Activated CD4-positive, alpha-beta T cell treated with anti-CD3 and anti-CD28 coated beads, Interleukin-2, amount 10 ng/mL, durations not matched to agents 7 days and 5 days (primary cell): ENCODE measurements at places on chromosomes 5 and 9.

DNA sequence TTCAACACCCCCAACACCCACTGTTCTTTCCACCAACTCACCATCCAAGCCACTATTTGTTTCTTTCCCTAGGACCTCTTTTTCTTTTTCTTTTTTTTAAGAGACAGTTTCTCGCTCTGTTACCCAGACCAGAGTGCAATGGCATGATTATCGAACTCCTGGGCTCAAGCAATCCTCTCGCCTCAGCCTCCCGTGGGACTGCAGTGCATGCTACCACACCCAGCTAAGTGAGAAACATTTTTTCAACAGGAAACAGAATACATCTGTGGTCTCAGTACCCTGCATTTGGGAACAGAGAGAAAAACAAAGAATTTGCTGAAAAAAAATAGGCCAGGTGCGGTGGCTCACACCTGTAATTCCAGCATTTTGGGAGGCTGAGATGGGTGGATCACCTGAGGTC, 24.6 kb downstream of the B4GALT1 start:
- no peak for DNase-seq

GRCh38 chr5:131475541-131475941, 159.5 kb downstream of the RAPGEF6 start:
- no peak for DNase-seq

DNA sequence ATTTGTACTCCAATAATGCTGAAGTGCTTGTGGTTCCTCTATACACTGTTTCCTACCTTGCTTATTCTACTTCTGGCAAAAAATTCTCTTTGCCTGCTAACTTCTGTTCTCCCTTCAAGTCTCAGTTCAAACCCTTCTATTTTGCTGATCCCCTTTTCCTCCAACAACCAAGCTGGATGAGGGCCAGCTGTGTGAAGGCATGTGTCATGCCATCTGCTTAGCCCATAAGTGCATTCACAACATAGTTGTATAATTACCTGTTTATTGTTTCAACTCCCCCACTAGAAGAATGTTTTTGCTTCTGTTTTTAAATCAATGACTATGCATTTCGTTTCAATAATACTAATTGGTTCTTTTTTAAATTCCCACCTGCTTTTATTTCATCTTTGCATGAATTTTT, 1951.4 kb upstream of the WWC1 start:
- no peak for DNase-seq

DNA sequence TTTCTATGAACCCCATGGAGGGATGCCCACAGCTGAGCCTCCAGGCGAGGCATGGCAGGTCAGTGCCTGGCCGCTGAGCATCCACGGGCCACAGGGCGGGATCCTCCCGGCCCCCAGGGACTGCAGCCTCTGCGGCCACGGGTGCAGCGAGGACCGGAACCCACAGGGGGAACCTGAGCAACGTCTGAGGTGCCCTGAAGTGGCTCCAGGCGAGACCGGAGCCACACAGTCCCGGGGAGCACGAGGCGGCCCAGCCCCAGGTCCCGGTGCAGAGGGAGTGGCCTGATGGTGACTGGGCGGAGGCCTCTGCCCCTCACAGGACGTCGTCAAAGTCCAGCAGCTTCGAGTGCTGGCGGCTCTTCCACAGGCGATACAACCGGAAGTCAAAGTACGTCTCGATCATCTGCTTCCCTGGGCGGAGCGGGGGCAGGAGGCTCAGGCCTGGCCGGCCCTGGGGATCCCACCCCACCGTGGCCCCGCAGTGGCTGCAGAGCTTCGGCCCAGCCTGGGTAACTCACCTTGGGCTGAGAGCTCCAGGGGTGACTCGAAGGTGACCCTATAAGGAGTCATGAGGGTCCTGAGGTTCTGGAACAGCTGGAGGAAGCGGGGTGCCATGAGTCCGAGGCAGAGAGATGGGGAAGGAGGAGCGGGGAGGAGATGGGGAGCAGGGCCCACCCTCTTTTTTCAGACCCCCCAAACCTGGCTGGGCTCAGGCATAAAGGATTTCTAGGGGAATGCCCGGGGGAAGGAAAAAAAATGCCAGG, 8.1 kb upstream of the ENTPD8 start:
- DNase-seq, result no peak

GRCh38 chr5:139924294-139925215, 118.5 kb downstream of the NRG2 start:
- no peak for DNase-seq

GRCh38 chr9:11328326-11328725, 715.5 kb upstream of the PTPRD start:
- DNase-seq, result no peak

DNA sequence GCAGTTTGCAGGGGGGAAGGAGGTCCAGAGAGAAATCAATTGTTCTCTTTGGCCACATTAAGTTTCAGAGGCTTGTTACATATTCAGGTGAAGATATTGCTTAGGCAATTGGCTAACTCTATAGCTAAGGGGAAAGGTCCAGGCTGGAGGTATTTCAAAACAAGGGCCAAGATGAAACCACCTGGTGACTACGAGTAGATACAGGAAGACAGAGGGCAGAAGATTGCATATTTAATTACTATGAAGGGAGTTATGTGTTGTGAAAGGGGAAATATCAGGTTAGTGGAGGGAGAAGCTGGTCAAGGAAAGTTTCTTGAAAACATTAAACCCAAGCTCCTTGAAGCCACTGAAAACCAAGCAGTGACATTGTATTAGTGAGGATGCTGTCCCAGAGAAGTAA, 1.9 kb upstream of the RAD23B start:
- DNase-seq, result no peak

GRCh38 chr9:129498451-129499384, 122.2 kb downstream of the C9orf50 start:
- no peak for DNase-seq

GRCh38 chr9:99823681-99824377, 2.1 kb downstream of the NR4A3 start:
- peak; percentile 36 for DNase-seq

DNA sequence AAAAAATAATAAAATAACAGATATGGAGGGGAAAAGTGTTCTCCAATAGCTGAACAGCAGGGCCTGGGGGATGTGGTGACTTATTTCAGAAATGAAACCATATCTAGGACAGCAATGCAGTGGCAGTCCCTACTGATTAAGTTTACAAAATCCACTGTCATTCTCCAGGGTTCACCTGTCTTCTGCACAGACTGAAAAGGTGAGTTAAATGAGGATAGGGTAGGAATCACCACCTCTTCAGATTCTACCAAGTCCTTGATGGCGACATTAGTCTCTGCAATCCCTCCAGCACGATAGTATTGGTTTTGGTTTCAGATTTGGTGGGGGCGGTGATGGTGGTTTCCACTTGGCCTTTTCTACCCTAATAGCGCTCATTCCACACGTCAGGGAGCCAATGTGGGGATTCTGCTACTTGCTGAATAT, 32.3 kb upstream of the NPM1 start:
- peak; percentile 12 for DNase-seq

DNA sequence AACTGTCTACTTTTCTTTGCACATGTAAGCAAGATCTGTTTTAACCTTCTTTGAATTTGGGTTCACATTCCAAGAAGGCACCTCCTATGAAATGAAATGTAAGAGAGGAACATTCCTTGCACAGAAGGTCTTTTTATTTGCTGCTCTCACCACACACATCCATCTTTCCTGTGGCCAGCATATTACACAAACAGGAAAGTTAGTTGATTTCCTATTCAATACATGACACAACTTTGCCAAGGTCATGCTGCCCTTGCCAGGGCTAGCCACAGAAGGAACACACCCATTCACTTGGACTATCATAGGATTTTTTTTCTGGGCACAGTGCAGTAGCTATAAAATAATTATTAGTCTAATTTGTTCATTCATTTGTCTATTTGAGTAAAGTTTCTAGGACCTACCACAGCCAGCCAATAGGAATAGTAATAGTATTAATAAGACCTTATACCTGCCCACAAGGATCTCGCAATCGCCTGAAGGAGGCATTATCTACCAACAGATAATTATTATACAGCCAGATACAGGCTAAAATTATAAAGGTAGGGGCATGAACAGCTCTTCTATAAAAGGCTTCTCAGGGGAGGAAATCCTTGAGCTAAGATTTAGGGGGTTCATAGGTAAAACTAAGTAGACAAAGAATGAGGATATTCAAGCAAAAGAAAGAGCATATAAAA, 78.1 kb upstream of the NREP start:
- DNase-seq, result no peak

DNA sequence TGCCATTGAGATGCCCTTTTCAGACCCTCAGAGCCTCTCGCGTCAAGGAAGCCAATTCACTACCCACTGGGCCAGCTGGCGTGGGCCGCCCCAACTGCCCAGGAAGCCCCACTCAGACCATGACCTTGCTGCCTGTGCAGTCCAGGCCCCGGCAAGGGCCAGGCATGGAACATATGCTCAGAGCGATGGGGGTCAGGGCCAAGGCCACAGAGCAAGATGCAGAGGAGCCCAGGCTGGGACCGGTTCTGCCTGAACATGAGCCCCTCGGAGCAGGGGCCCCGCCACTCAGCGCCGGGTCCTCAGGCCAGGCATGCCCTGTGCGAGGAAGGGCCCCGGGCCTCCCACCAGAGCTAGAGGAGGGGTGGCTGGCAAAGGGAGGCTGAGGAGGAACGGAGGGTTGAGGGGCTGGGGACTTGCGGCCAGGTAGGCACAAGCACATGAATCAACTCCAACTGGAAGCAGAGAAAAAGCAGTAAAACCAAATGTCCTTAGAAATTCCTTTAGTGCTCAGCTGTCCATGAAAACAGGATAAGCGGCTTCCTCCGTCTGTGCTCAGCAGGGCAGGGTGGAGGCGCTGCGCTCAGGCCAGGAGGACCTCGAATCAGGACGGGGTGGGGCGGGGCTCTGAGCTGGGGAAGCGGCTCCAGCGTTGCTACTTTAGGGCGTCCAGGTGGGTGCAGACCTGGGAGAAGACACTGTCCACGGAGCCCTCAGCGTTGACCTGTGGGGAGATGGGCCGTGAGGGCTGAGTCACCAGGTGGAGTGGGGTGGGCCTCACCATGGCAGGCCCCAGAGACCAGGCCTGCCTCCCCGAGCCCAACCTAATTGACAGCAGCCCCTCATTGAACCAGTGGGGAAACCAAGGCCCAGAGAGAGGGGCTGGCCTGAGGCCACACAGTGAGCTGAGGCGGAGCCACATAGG, 9.9 kb downstream of the AK1 start:
- DNase-seq, result no peak

- no peak for DNase-seq
These were observed 554.5 kb upstream of the WWC1 start for GRCh38 chr5:167736992-167737391.

GRCh38 chr5:124126504-124127217, 614.7 kb downstream of the CSNK1G3 start:
- DNase-seq, result no peak

- DNase-seq, result no peak
These were observed 70.8 kb upstream of the EGFLAM start for GRCh38 chr5:38187532-38187931.

GRCh38 chr5:12246036-12246435, 341.8 kb upstream of the CTNND2 start:
- no peak for DNase-seq

DNA sequence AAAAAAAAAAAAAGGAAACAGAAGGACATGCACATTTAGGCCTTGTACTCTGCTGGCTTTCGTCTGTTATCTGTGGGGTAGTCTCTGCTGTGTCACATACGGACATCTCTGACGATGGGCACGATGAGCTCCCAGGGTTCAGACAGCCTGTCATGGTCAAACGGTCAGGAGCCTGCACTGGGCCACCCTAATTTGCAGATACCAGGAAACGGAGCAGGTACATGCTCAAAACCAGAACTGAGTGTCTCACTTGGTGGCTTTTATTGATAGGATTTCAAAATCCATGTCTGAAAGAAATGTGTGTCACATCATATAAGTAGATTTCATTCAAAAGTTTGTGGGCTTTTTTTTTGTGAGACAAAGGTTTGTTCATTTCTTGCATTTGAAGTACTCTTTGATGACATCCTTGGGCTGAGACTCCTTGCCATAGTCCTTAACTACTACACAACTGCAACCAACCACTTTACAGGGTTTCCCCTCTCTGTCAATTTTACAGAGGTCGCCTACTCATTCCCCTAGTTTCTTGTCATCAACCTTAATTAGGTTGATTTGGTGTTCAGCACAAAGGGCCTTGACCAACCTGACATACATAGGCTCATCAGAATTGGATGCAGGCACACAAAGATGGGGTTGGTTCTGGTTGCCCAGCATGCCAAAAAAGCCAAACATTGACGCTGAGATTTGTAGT, 9.0 kb downstream of the CKMT2 start:
- no peak for DNase-seq

- DNase-seq, result no peak
These were observed 118.0 kb upstream of the ICE1 start for GRCh38 chr5:5304361-5305020.

GRCh38 chr9:134263596-134263995, 62.7 kb upstream of the RXRA start:
- no peak for DNase-seq

DNA sequence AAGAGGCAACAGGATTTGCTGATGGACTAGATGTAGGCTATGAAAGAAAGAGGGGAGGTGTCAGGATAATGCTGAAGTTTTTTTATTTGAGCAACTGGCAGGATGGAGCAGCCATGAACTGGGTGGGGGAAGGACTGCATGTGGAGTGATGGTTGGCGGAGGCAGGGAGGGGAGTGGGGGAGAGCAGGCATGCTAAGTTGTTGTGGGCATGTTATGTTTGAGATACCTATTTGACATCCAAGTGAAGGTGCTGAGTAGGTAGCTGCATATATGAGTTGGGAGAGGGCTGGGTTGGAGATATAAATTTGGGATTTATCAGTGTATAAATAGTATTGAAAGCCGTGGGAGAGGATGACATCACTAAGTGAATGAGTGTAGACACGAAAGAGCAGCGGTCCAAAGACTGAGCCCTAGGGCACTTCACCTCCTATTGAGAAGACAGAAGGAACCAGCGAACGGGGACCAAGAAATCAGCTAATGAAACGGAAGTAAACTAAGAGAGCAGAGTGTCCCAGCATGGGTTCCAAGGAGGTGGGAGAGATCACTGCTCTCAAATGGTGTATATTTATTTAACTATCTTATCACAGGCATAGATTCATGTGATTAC, 7.4 kb downstream of the BSPRY start:
- DNase-seq, result no peak

- no peak for DNase-seq
These were observed 605.9 kb upstream of the DAB2 start for GRCh38 chr5:40030661-40031060.

DNA sequence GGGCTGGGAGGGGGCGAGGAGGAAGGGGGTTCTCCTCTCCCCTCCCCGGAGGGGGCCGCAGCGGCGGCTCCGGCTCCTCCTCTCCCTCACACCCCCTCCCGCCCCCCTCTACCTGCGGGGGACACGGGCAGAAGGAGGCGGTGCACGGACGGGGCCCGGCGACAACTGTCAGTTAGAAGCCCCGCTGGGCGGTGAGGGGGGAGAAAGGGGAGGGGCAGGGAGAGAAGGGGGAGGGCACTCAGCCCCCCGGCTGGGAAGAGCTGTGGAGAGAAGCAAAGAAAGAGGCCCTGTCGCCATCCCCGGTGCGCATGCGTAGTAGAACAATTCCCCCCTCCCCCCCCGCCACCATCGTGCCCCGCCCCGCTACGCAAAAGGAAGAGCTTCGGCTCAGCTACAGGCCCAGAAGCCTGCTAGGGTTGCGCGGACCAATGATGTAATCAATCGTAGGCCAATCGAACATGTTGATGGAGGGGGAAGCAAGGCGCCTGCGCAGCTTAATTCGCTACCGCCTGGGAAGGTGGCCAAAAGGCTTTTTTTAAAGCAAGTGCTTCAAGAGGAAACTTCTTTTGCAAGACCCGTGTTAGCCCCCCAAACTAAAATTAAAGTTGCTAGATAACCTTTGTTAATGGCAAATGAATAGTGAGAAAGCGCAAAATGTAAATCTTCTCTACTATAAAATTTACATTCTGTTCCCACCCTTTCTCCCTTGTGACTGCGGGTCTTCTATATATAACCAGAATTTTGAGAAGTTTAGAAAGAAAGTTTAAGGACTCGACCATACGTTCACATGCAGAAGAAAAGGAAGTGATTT, 7.0 kb downstream of the RANBP6 start:
- DNase-seq, result peak; percentile 97
